Stimulated activated CD8-positive, alpha-beta memory T cell treated with anti-CD3 and anti-CD28 coated beads, Interleukin-7, amount 100 ng/mL, for 4 hours (primary cell): ENCODE measurements at places on chromosomes 7 and 10.

DNA sequence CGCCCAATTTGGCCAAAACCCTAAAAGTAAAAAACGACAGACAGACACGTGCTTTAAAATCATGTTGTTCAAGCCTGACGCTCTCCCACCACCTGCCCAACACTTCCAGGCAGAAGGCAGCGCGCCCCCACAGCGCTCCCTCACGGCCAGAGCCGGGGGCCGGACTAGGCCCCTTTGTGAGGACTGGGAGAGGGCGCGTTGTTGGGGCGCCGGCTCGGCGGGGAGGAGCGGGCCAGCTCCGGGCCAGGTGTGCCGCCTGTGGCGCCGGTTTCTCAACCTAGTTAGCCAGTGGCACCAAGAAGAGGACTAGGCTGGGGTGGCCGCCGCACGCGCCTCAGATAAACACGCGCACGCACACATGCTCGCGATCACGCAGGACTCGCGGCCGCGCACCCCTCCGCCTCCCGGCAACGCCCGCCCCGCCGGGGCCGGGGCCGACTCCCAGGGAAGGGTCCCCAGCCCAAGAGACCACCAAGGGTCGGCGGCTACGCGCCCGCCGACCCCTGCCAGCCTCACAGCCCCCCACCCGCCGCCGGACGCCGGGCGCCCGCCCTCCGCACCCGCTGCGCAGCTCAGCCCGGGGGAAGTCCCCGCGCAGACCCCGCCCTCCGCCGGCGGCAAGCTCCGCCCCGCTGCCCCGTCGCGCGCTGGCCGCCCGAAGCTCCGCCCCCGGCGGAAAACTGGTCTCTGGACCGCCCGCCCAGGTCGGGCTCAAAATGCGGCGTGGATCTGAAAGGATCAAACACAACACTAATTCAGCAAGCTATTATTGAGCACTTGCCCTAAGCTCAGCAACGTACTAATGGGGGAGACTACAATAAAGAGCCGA is at the start of gene IMMP2L:
Gene IMMP2L (minus strand): TSS at position 589 of the 829 bp plus-strand sequence.
- DNase-seq = peak; percentile 86

DNA sequence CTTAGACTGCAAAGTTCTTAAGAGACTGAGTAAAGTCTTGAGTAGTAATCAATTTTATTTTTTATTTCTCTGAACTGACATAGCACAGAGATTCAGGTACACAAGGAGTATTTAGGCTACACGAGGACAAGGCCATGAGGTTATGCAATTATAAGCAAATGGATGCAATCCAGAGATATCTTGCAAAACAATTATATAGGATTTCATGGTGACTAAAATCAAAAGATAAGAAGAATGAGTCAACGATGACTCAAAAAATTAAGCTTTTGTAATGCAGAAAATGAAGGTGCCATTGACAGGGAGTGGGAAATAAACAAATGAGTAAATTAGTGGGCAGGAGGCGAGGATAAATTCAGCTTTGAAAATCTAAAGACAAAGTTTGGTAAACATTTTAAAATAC is 66.7 kb upstream of the MYO3A start:
- no peak for DNase-seq

DNA sequence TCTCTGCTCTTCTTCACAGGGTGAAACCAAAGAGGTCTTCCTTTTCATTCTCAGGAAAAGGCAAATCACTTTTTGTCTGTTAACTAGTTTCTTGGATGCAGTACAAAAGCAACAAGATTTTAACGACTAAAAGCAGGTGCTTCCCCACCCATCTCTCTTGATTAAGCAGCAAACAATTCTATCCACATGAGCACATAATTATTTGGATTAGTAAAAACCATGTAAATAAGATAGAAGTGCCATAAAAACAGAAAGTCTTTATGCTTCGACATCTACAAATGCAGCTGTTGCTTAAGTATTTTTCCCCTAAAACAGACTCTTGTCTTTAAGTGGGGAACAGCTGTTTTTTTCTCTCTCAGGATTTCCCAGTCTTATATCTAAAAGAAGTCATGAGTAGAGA is 37.4 kb downstream of the USP54 start:
- DNase-seq = no peak

GRCh38 chr7:20083781-20084180 is 133.4 kb downstream of the MACC1 start:
- DNase-seq = no peak

DNA sequence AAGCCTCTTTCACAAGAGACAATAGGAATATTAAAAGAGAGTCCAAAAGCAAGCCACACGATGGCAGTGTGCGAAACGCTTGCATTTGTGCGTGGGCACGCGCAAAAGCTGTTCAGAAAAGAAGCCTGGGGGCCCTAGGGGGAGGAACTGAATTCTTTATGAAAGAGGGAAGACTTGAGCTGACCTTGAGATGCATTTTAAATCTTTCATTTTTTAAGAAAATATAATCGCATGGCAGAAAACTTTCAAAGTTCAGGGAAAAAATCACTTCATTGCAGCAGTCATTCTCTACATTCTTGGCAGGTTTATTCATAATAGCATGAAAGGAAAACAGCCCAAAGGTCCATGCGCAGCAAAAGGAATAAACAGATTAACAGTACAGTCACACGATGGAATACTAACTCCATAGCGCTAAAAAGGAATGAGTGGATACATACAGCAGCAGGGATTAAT is 206.5 kb upstream of the PRKCQ start:
- no peak for DNase-seq

- no peak for DNase-seq
Measured at GRCh38 chr7:7765422-7765821, 47.0 kb upstream of the RPA3 start.

GRCh38 chr7:95534796-95535195 is 49.1 kb downstream of the ASB4 start:
- no peak for DNase-seq

GRCh38 chr10:131742500-131742951 is 158.3 kb upstream of the PPP2R2D start:
- no peak for DNase-seq

DNA sequence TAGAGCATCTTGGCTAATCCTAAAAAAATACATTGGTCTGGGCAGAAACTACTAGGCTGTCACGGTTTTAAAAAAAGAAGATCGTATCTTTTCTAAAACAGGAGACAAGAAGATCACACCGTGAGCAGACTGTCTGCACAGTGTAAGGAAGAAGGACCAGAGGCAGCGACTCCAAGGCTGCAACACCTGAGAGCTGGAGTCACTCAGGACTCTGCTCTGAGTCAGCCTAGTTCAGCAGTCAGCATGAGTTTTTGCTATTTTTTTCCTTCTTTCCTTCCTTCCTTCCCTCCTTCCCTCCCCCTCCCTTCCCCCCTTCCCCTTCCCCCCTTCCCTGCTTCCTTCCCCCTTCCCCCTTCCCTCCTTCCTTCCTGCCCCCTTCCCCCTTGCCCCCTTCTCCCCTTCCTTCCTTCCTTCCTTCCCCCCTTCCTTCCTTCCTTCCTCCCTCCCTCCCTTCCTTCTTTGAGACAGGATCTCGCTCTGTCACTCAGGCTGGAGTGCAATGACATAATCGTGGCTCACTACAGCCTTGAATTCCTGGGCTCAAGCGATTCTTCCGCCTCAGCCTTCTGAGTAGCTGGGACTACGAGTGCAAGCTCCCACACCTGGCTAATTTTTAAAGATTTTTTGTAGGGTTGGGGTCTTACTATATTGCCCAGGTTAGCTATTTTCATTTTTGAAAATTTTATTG is 24.4 kb downstream of the BAG3 start:
- no peak for DNase-seq

DNA sequence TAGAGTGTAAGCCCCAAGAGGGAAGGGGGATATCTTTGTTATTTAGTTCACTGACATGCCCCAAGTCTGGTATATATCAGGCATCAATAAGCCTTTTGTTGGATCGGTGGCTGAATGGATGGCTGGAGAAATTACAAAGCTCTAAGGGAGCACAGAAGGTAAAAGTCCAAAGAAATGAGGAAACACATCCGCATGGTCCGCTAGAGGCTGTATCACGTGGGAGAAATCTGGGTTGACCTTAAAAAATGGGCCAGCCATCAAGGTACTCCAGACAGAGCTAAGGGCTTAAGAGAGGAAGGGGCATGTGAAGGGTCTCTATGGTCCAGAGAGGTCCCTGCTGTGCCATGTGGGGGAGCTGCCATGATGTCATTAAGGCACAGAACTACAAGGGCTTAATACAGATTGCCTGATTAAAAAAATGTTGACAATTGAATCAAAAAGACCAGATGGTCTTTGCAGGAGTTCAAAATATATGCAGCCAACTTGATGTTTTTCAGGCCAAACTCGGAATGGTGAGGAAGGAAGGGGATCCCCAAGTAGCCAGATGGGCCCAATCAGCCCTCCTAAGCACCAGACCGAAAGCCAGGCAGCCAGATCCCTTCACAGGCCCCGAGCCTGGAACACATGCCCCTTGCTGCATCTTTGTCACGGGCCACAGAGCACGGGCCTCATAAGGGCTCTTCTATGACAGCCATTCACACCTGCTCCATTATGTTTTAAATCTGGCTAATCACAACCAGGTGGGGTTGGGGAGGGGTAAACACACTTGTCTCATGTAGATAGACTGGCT is 31.9 kb downstream of the SCRN1 start:
- no peak for DNase-seq

DNA sequence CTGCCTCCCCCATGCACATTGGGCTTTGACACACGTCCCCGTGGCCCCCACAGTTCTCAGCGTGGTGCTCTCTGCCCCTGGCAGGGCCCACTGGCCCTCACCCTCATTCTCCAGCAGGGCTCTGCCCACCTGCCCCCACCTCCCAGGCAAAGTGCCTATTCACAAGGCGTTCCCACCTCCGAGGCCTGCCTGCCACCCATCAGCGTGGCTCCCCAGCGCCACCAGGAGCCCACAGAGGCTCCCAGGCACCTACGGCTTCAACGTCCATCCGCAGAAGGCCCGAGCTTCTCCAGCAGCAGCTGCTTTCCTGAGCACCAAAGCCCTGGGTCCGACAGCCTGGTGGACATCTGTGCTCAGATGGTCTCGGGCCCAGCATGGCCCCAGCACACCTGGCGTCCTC is 211.8 kb upstream of the PPP2R2D start:
- no peak for DNase-seq

DNA sequence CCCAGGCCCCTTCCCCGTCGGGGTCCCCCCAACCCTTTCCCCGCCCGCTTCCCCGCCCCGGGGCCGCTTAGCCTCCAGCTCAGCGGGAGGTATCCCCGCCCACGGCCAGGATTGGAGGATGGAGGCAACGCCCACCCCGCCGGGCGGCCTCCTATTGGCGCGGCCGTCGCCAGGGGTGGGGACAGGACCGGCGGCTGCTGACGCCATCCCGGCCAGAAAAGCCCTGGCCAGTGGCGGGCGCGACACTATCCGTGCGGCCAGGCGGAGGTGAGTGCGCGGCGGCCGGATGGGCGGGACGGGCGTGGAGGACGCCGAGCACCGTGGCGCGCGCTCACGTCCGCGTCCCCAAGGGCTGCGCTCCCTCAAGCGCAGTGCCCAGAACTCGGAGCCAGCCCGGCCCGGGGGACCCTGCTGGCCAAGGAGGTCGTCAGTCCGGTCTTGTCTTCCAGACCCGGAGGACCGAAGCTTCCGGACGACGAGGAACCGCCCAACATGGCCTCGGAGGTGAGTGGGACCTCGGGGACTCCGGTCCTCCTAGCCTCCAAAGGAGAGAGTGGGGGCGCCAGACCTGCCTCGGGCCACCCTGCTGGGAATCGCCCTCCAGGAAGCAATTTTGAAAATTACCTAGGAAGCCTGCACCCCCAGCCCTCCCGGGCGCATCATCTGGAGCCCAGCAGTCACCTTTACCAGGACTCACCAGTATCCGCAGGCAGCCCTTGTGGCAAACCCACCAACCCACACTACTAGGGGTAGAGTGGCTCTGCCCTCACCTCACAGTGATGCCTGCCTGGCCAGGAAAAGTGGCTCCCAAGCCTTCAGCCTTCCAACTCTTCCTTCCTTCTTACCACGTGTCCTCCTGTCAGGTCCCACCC is at the start of gene ASL:
Gene ASL (plus strand): TSS at position 230 of the 872 bp plus-strand sequence. CDS start 263 bp downstream, at position 493.
- DNase-seq = peak; percentile 62

DNA sequence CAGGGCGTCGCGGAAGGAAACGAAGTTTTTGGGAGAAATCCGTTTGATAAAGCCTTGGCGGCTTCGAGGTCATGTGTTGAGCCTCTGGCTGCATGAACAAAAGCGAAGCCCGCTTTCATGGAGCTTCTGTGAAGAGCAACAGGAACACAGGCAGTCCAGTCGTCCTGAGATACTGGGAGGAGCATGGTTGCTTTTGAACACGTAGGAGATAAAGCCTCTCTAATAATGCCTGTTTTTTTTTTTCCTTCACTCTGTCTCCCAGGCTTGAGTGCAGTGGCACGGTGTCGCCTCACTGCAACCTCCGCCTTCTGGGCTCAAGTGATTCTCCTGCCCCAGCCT is 473 bp upstream of the ZNF32 start:
- DNase-seq = no peak

- DNase-seq = no peak
Measured at GRCh38 chr7:68107968-68108367, 1111.3 kb downstream of the TYW1 start.

DNA sequence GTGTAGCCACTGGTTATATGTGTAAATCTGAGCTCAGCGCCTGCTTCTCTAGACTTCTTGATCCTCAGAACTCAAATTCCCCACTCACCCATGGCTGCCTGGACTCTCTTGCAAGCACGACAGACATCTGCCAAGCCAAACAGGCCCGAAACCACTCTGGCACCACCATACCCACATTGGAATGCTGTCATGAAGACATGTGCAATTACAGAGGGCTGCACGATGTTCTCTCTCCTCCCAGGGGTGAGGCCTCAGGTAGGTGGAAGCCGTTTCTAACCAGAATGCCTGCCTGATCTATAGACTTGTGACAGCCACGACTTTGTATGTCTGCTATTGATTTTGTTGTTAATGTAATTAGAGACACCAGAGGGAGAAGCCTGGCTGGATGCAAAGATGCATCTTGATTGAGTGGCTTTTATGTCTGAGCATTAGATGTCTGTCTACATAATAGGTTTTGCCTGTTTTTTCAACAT is 4.0 kb downstream of the BAMBI start:
- DNase-seq = no peak

DNA sequence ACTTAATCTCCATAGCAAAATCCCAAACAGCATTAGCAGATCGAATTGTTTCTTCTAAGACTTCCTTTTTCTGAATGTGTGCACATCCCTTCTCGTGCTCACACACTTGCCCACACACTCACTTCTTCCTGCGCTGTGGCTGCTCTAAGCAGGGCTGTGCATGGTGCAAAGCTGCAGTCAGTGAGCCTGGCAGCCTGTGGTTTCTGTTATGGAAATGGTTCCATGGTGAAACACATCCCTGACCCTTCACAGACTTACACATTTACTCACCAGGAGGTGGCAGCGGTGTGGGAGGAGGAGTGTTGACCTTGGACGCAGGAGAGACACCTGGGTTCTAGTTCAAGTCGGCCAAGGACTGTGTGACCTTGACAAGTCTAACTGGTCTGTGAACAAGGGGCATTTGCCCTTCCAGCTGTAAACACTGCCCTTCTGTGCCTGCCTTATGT is 24.9 kb downstream of the MTURN start:
- no peak for DNase-seq

GRCh38 chr7:107865956-107866775 is 24.8 kb upstream of the DLD start:
- DNase-seq = no peak

DNA sequence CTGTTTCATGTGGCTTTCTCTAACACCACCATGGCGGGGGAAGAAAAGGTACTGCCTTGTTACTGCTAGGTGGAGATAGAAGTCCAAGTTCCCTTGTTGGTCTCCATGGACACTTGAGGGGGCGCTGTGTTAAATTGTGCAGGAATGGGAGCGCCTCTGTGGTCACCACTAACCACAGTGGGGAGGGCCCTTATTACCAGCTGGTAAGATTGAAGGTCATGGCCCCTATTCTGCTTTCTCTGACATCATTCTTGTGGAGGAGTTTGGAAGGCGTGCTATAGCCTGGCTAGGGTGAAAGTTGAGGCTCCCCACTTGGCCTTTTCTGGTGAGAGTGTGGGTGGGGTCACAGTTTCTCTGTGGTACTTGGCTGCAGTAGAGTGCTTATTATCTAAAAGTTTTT is 14.9 kb upstream of the MXI1 start:
- no peak for DNase-seq
